ENCODE measurements at places on chromosomes 16 and 17. TPM values are rescaled to one million over a fixed set of nuclear protein-coding genes. Genes with fewer than 3 reads are reported as not detected.

DNA sequence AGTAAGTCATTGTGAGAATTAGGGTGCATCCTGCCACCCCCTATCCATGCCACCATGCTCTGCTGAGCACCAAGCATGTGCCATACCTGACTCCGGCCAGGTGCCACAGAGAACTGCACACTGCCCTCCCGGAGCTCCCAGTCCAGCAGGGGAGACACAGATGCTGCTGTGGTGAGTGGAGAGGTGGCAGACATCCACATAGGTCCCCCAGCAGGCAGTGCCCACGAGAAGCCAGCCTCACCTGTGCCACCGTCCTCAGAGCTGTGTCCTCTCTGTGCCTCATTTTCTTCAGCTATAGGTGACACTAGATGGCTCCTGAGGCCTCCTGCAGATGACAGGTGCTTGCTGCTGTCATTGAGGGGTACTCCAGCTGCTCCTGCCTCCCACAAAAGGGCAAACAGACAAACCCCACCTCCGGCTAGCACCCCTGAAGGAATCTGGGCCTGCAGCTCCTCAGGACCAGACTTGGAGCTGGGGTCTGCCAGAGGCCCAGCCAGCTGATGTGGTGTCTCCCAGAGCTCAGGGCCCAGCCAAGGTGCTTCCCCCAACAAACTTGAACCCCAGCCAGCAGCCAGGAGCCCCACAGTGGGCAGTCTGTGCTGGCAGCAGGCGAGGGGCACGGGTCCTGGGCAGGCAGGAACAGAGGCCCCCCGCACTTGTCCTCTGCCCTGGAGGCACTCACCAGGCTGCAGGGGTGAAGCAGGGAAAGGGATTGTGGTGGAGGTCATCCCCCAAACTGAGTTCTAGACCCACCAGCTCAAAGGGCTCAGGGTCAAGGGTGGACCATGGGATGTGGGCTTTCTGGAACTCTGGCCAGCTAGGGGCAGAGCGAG lies 17.1 kb downstream of the FOXJ1 start:
- DNase-seq: no peak

DNA sequence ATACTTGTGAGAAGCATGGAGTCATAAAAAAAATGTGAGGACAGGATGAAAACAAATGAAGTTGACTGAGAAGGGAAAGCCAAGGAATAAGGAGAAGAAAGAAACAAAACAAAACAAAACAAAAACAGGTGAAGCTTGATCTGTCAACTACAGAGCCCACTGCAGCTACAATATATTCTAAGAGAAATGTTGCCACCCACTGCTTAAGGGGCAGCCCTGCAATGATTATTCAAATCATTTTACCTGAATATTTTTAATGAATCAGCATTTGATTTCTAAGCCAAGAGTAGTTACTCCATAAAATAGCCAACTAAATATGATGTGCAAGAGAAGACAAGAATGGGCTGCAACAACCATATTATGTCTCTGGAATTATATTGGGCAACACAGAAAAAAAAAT lies 252.0 kb upstream of the KIF2B start:
- DNase-seq: no peak

GRCh38 chr16:81901484-81901883 lies 109.8 kb downstream of the SDR42E1 start:
- DNase-seq: no peak

GRCh38 chr17:19359151-19359550 lies 3.4 kb downstream of the B9D1 start:
- no peak for DNase-seq

DNA sequence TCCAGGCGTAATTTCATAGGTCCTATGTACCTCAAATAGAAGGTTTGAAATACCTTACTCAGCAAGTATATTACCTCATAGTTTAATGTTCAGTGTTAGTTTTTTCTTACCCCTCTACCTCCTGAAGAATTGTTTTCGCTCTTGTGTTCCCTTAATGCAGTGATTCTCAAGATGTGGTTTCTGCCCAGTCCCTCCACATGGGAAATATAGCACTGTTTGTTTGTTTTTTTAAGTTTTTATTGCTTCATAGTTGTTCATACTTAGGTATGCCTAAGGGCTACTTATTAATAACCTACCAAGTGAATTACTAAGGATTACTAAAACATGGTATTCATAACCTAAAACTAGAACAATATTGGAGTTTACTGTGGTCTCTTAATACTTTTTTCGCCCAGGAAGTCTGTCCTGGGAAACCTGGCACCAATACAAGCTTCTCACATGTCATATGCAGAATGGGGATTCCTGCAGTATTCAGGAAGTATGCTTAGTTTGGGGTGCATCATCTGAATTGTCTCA lies 5.0 kb downstream of the RSPRY1 start:
- DNase-seq: no peak

GRCh38 chr17:41184480-41184961 lies at the start of gene KRTAP4-1:
Gene KRTAP4-1 (minus strand): TSS chr17:41184911. CDS start chr17:41184854, 57 bp downstream.
- no peak for DNase-seq

DNA sequence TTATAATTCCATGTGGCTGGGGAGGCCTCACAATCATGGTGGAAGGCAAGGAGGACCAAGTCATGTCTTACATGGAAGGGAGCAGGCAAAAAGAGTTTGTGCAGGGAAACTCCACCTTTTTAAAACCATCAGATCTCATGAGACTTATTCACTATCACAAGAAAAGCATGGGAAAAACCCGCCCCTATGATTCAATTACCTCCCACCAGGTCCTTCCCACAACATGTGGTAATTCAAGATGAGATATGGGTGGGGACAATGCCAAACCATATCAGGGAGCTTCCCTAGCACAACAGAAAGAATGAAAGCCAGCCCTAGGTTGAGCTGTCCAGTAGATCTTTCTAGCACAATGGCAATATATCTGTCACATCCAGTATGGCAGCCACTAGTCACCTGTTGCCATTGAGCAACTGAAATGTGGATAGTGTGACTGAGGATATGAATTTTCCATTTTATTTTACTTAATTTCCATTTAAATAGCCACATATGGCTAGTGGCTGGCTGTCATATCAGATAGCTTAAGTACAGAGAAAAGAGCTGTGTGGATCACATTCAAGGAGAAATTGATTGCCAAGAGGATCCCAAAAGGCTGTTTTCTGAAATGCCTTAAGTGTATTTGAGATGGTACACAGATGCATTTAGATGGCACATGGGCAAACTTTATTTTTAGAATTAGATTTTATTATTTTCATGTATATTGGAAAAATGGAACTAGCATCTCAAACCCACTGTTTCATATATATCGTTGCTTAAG lies 273.0 kb downstream of the GRIN2A start:
- DNase-seq: no peak

The KCTD13 gene
- 12.5 TPM for polyA plus RNA-seq

Measured in right renal pelvis (tissue), 4 donors.